Stimulated activated CD4-positive, alpha-beta T cell treated with anti-CD3 and anti-CD28 coated beads, TNF-alpha, amount 100 ng/mL, for 24 hours (primary cell): ENCODE measurements at places on chromosomes 2 and 18.

DNA sequence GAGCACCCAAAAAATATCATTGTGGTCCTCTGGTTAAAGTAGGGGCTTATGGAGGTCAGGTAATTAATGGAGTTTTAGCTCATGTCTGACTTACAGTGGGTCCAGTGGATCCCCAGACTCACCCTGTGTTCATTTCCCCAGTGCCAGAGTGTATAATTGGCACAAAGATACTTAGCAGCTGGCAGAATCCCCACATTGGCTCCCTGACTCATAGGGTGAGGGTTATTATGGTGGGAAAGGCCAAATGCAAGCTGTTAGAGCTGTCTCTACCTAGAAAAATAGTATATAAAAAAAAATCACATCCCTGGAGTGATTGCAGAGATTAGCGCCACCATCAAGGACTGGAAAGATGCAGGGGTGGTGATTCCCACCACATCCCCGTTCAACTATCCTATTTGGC, 1067.6 kb upstream of the ACVR2A start:
- DNase-seq: no peak

- DNase-seq: no peak
Observed at GRCh38 chr2:25388491-25388890, 46.8 kb upstream of the DNMT3A start.

GRCh38 chr2:58870704-58871103, 629.6 kb upstream of the FANCL start:
- no peak for DNase-seq

DNA sequence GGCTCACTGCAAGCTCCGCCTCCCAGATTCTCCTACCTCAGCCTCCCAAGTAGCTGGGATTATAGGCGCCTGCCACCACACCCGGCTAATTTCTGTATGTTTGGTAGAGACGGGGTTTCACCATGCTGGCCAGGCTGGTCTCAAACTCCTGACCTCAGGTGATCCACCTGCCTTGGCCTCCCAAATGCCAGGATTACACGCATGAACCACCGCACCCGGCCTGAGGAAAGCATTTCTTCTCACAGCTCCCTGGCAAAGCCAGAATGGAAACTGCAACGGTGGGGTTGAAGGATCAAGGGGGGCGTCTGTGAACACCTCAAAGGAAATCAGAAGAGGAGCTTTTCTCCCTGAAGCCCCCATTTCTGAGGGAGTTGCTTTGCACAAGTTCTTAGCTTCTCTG, 11.2 kb upstream of the TEX51 start:
- DNase-seq: no peak

GRCh38 chr2:126832757-126833156, 65.9 kb upstream of the TEX51 start:
- no peak for DNase-seq

- DNase-seq: no peak
Observed at GRCh38 chr2:207334301-207334623, 168.5 kb upstream of the KLF7 start.

DNA sequence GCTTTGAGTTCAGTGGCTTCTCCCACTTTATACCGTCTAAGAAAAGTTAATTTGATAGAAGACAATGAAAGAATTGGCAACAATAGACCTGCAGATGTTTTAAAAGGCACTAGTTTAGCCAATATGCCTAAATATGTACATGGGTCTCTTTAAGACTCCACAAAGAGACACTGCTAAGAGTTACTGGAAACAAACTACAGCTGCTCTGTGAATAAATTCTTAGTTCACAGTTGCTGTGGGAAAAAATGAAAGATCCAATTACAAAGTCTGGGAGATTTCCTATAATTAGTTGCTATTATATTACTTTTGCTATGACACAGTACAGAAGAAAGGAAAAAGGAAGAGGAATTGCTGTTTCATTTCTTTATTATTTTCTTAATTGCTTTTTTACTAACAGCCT, 34.3 kb downstream of the SCN9A start:
- DNase-seq: no peak

DNA sequence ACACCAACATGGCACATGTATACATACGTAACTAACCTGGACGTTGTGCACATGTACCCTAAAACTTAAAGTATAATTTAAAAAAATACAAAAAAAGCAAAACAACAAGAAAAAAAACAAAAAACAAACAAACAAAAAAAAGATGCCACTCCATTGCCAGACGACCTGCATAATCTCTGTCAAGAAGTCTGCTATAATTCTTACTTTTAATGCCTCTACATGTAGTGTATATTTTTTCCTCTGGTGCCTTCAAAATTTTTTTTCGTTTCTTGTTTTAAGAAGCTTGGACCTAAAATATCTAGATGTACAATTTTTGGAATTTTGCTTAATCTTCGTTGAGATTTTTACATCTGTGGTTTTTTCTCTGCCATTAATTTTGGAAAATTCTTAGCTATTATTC, 235.6 kb upstream of the ZNF521 start:
- no peak for DNase-seq

DNA sequence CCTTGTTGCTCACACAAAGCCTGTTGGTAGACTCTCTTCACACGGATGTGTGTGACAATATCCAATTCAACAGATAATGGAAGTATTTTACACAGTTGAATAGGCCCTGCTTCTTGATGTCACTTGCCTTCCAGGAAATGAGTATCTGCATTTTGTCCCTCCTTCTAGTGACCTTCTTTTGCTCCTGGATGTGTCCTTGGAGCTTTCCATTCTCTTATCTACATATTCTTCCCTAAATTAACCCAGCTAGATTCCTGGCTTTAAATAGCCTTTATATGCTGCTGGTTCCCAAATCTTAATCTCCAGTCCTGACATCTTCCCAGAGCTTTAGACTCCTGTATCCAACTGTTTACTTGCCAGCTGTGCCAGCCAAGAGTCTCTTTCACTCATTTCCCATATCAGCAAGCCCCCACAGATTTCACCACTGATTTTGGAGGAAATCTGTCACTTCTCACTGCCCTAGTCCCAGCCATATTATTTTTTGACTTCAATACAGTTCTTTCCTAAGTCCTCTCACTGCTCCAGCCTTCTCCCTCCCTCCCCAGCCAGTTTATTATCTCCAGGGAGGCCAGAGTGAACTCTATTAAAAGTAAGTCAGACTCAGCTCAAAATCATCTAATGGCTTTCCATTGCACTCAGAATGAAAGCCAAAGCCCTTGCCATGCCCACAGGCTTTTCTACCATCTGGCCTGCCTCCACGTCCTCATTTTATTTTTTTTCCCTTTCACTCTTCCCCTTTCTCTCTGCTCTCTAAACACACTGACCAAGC, 170.0 kb downstream of the PDE11A start:
- no peak for DNase-seq

- no peak for DNase-seq
Observed at GRCh38 chr18:10197097-10197496, 257.3 kb upstream of the APCDD1 start.

GRCh38 chr18:11909061-11909455, 941 bp upstream of the MPPE1 start:
- no peak for DNase-seq

DNA sequence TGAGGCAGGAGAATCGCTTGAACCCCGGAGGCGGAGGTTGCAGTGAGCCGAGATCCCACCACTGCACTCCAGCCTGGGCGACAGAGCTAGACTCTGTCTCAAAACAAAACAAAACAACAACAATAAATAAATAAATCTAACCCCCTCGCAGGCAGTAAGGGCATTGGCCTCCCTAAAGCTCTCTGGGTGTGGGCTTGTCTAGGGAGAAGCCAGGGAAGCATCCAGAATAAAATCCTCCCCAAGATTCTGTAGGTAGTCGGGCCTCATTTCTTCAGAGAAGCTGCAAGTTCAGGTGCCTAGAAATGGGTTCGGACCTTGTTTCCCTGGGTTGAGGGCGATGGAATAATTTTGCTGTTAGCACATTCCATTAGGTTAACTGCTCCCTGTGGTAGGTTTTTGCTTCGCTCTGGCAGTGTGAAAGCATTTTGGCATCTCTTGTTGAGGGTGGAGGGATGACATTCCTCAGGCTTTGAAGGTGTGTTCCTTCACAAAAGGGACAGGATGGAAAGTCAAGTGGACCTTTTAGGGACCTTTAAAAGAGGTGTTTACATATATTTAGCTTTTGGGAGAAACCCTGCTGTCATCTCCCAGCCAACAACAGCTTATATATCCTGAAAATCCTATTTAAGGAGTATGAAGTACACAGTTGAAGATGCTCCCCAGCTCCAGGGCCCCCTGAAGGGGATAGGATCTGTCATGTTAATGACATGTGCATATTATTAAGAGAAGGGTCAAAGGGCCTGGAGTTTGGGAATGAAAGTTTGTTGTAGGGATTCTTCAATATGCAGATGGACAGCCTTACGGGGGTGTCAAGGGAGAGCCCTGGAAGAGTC, 17.7 kb downstream of the MYCN start:
- no peak for DNase-seq

DNA sequence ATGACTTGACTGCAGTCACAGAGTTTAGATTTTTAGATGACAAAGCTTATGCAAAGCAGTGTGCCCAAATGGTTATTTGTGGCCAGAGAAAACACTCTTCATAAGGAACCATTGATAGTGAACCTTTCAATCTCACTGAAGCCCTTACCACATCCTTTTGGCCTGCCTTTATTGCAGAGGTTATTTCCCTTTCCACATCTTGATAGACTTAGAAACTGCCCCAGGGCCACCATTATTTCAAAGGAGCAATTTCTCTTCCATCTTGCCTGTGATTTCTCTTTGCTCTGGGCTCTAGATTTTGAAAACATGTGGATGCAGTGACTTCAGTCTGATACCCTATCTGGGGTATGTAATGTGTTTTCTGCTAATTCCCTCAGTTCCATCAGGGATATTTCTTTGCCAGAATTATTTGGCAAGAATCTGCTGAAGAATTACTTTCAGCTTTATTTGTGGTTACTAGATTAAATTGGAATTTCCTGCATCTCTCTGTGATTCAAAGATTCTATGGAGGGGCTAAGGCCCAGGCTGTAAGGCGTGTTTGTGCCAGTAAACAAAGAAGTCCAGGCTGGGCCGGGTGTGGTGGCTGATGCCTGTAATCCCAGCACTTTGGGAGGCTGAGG, 51.0 kb downstream of the MOGAT1 start:
- no peak for DNase-seq

- no peak for DNase-seq
Observed at GRCh38 chr18:70384181-70384790, 95.4 kb downstream of the SOCS6 start.

DNA sequence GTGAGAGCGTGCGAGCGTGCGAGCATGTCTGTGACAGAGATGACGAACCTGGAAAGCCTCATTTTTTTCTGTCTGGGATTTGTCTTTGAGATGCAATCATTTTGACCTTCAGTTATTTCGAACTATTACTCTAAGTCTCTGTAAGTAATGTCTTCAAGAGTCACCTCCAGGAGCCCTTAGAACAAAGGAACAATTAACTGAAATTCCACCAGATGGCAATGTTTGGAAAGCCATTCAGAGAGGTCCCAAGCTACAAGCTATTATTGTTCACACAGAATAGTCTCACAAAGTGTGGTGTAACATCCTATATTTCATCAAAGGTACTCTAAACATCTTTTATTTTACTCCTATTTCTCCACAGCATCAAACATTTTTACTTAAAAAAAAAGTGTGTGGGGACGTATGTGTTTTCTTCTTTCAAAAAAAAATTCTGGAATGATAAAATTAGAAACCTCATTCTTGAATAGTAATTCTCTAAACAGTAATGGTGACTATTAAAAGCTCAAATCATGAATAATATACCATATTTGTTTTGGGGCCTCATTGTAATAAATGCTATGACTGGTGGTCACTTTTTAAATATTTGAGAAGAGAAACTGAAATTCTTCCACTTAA, 35.1 kb upstream of the MAPRE2 start:
- DNase-seq: no peak

DNA sequence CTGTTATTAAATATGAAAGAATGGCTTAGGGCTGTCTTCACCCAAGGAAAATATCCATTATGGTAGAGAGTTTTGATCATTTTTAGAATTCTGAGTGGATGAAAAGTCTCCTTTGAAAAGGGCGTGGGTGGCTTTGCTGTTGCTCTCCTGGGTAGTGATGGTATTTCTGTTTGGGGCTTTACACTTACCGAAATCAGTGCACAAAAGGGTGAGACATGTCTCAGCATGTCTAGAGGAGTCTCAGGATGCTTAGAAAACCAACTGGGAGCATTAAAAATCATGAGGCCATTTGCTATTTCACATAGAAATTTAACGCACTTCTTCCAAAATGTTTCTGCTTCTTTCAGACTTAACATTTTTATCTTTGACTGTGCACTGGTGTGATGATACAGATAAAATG, 49.6 kb downstream of the ZCCHC2 start:
- DNase-seq: no peak

DNA sequence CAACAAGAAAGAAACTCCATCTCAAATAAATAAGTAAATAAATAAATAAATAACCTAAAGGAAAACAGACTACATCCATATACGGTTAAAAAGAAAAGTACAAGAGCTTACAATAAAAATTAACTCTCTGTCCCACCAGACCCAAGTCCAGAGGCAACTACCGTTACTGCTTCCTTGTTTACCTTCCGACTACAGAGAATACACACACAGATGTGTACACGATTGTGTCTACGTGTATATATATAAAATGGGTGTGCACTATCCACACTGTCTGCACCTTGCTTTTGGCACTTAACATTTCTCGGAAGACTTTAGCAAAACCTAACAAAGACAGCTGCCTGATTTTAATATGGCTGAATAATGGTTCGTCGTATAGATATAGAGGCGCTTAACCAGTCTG, 69.9 kb downstream of the ACTR2 start:
- DNase-seq: no peak

GRCh38 chr2:227052879-227053278, 111.1 kb downstream of the COL4A4 start:
- DNase-seq: no peak

- no peak for DNase-seq
Observed at GRCh38 chr2:98764499-98764898, 33.6 kb upstream of the MGAT4A start.

GRCh38 chr18:54607213-54608027, 16.4 kb downstream of the DYNAP start:
- no peak for DNase-seq

GRCh38 chr2:238528953-238529781, 102.4 kb downstream of the ASB1 start:
- DNase-seq: no peak
